ENCODE measurements at places on chromosomes 7 and 10.

DNA sequence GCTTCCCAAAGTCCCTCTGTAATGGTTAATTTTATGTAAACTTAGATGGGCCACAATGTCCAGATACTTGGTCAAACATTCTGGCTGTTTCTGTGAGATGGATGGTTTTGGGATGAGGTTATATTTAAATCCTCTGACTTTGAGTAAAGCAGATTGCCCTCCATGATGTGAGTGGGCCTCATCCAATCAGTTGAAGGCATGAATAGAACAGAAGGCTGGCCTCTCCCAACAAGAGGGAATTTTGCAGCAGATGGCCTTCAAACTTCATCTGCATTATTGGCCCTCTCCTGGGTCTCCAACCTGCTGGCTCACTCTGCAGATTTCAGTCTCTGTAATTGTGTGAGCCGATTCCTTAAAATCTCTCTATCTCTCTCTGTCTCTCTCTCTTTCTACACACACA, 362.3 kb downstream of the GRID1 start:
- DNase-seq, result no peak

GRCh38 chr10:84137811-84138210, 1.5 kb upstream of the GHITM start:
- DNase-seq, result no peak

GRCh38 chr7:113141803-113142202, 23.4 kb upstream of the SMIM30 start:
- no peak for DNase-seq

DNA sequence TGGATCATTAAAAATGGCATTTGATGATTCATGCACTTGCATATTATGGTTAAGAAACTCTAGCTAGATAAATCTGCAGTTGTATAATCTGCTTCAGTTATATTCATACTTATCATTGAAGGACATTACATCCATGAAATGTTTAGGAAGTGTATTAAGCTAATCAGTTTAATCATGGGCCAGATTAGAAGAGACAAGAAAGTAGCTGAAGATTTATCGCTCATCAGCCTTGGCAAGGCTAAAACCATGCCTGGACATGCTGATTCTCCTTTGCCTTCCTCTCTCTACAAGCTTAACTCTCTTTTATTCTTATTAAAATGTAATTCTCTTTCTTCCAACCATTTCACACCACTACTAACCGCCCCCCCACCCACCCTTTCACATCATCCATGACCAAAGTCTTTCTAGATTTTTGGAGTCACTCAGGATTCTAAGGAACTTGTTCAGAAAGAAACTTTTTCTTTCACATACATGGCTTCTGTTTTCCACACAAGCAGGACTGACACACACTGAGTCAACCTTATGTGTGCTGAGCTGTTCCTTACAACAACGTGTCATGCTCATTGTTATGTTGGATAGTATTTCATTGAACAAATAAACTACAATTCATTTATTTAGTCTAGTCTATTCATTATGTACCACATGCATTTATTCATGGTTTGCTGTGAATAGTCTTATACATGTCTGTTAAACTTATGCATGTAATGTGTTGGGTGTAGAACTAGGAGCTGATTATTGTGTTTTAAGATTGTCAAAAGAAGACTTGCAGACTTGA, 227.3 kb upstream of the SP8 start:
- DNase-seq, result no peak

DNA sequence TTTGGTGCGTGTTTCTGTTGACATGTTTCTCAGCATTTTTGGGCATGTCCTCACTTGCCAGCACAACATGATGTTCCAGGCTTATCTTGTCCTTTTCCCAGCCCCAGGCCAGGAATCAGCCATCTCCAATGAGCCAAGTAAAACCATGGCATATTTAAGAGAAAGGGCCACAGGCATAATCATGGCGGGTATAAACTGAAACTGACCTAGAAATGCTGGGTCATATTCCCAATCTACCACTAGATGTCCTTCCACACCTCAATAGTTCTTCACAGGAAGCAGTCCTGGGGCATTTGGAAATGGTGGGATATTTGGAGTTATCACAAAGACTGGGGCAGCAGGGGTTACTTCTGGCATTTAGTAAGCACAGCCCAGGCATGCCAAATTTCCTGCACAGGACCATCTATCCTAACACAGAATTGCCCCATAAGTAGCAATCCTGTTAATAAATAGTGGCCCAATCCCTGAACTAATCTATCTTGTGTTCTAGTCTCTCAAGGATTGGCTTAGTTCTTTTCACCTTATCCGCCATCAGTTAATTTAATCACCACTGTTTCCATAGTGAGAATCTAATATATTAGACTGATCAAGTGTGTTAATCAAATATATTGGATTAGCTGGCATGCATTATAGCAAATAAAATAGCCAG, 101.6 kb downstream of the NPSR1 start:
- DNase-seq, result no peak

DNA sequence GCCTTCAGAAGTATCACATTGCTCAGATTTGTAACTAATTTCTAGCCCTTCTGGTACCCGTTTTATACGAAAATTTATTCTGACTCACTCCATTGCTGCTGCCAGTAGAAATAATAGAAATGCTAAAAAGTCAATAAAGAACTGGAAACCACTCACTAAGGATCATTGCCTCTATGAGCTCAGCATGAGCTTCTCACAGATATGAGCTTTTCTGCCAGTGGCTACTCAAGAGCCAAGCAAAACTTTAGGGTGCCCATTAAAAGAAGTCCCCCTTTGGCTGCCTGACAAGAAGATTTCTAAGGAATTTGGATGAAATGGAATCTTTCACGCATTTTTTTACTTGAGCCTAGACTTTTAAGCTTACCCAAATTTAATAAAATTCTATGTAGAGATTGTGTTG, 52.5 kb downstream of the GPR37 start:
- DNase-seq, result no peak

DNA sequence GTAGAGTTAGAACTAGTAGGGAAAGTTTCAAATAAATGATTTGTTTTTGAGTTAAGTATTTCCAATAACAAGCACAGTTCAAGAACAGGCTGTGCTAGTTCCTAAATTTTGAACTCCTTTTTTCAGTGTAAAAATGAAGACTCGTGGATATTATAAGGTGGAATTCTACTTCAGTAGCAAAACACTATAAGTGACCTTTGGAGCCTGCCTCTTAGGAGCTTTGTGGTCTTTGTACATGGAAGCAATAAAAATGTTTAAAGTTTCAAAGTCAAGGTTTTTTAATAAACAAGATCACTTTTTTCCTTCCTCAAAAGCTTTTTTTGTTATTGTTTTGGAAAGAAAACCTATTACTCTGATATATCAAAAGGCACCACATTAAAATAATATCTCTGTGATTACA, 292.4 kb upstream of the VWC2 start:
- DNase-seq, result no peak

DNA sequence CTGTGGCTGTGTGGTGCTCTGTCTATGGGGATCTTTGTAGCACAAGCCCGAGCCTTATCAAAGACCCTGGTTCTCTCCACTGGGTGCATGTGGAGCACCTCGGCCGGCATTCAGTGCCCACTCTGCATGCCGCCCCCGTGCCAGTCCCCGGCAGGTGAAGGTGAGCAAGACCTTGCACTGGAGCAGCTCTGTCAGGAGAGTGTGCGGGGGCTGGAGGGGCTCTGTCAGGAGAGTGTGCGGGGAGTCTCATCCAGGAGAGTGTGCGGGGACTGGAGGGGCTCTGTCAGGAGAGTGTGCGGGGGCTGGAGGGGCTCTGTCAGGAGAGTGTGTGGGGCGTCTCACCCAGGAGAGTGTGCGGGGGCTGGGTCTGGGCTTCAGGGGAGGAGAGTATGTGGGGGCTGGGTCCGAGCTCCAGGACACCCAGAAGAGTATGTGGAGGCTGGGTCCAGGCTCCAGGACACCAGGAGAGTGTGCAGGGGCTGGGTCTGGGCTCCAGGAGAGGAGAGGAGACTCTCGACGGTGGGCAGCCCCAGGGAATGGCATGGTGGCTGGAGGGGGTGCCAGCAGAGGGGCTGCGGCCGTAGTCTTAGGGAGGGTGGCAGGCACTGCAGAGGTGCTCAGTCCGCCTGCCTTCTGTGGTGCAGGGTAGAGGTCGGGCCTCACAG, 40.8 kb downstream of the INPP5A start:
- DNase-seq, result no peak

- DNase-seq, result no peak
Observed at GRCh38 chr7:15682751-15683245, 3.7 kb downstream of the MEOX2 start.

DNA sequence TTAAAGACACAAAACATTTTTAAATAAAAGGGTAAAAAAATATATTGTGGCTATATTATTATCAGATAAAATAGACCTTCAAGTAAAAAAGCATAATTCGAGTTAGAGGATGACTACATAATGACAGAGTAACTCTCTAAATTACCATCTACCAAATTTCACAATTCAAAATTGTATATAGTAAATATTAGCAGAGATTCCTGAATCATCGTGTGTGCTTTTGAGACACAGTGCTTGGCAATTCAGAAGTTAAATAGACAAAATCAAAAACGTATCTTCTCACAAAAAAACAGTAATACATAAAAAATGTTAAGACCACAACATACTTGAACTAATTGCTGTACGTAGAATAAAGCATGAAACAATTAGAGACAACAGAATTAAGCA, 110.4 kb downstream of the AHR start:
- no peak for DNase-seq

GRCh38 chr7:87369216-87369615, 23.8 kb downstream of the CROT start:
- no peak for DNase-seq

DNA sequence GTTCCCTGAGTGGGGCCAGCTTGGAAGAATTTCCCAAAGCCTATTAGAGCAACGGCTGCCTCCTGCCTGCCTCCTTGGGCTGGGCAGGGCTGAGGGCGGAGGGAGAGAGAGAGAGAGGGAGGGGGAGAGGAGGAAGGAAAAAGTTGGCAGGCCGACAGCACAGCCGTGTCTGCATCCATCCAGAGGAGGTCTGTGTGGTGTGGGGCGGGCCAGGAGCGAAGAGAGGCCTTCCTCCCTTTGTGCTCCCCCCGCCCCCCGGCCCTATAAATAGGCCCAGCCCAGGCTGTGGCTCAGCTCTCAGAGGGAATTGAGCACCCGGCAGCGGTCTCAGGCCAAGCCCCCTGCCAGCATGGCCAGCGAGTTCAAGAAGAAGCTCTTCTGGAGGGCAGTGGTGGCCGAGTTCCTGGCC, at the start of gene AQP1:
AQP1 (plus strand) TSS at position 293 of the 409 bp plus-strand sequence; CDS start at position 350, 57 bp downstream.
- DNase-seq, result no peak

GRCh38 chr10:119269737-119270136, 62.4 kb downstream of the GRK5 start:
- no peak for DNase-seq

All from progenitor cell of endocrine pancreas (in vitro differentiated cells).